G401 (cell line): ENCODE measurements at places on chromosomes 13 and 19. TPM values are rescaled to one million over a fixed set of nuclear protein-coding genes. Genes with fewer than 3 reads are reported as not detected.

The KLF5 gene
- total RNA-seq: not detected in 2 replicates

DNA sequence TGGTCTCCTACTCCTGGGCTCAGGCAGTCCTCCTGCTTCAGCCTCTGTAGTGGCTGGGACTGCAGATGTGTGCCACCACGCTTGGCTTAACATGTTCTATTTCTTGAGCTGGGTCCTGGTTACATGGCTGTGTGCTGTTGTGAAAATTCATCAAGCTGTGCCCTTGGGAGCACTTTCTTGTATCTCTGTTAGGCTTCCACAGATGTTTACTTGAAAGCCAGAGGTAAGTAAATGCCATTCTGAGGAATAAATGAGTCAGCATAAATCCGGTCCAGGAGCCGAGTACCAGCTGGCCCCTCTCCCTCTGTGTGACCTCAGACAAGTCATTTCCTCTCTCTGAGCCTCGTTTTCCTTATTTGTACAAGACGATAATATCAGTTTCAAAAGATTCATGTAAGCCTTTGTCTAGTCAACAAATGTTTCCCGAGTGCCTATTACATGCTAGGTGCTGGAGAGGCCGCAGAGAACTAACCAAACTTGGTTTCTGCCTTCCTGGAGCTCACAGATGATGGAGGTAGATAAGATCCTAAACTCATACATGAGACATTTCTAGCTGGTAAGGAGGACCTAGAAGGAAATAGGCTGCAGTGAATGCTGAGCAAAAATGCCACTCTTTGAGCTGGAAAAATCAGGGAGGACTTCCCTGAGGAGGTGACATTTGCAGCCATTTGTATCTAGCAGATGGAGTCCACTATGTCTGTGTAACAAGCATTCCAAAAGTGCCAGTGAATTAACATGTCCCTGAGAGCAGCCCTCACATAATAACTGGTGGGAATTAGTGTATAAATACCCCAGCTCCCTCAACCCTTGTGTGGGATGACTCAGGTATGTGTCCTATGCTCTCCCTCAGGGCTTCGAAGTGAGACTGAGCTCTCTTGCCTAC, 2.7 kb upstream of the RASAL3 start:
- no peak for DNase-seq

- no peak for DNase-seq
Measured at GRCh38 chr13:26012995-26013394, 38.8 kb downstream of the SHISA2 start.

GRCh38 chr13:53206455-53206854, 177.8 kb downstream of the OLFM4 start:
- DNase-seq: no peak

DNA sequence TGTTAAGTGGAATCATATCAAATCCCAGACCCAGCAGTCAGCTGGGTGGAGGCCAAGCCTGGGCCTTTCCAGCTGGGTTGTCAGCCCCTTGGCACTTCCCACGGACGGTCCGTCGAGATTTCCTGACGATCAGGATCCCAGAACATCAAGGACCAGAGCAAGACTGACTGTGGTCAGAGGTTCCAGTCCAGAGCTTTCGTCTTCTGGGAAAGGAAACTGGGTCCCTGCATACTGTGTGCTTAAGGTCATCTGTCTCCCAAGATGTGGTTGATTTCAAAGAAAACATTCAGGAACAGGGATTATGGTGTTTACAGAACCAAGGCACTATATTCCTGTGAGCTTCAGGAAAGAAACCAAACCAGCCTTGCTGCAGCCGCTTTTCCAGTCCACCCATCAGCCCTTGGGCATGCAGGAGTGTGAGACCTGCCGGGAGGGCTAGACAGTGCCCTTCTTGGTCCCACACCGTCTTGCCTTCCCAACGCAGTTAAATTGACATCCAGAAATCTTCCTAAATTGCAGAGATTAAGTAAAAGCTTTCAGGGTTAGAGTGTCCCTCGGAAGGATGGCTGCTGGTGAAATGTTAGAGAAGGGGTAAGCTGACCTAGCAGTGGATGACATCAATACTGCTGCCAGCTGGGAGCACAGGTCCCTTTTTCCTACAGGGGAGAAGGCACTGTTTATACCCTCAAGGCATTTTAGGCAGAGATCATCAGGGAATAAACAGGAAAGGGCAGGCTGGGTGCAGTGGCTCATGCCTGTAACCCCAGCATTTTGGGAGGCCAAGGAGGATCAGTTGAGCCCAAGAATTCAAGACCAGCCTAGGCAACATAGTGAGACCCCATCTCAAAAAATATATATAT, 5.0 kb upstream of the C19orf33 start:
- no peak for DNase-seq

DNA sequence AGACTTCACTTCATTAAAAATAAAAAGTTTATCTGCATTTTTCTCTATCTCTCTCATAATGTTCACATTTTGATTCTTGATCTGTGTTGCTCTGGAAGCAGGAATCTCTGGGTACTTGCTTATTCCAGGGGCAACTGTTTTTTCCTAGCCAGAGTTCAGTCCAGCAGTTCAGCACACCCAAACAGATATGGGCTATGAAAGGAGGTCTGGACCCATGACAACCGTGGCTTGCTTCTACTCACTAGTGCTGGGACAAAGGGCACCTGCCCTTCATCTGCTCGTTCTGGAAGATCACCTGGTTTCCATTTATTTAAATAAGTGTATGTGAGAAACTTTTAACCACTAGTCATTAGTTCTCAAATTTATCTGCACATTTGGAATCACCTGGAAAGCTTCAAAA, 36.0 kb downstream of the POLR1D start:
- no peak for DNase-seq

The CPT1C gene
- total RNA-seq: 38.8 and 54.5 TPM in 2 replicates

The S1PR2 gene
- 8.0 and 14.0 TPM in 2 replicates for total RNA-seq

GRCh38 chr19:19160461-19161035, 9.5 kb downstream of the MEF2B start:
- no peak for DNase-seq

DNA sequence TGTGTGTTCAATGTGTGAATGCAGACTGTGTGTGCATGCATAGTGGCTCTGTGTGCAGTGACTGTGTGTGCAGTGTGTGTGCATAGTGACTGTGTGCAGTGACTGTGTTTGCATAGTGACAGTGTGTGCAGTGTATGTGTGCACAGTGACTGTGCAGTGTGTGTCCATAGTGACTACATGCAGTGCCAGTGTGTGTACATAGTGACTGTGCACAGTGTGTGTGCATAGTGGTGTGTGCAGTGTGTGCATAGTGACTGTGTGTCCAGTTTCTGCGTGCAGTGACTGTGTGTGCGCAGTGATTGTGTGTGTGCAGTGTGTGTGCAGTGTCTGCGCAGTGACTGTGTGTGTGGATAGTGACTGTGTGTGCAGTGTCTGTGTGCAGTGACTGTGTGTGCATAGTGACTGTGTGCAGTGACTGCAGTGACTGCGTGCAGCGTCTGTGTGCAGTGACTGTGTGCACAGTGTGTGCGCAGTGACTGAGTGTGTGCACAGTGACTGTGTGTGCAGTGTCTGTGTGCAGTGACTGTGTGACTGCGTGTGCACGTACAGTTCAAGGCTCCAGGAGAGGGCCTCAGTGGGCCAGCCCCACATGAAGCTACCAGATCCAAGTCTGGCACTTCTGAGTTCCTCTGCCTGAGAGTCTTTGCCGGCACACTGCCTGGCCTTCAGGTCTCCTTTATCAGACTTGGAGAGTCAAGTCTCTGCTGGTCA, 90.3 kb downstream of the IER2 start:
- DNase-seq: no peak

GRCh38 chr13:76992548-76993001, 694 bp downstream of the CLN5 start:
- peak; percentile 66 for DNase-seq

GRCh38 chr13:25168790-25169189, 3.3 kb downstream of the AMER2 start:
- DNase-seq: no peak
